NT2/D1 (cell line): ENCODE measurements at places on chromosomes 5 and 9.

GRCh38 chr5:115831163-115831768, 10.1 kb downstream of the ATG12 start:
- no peak for DNase-seq

GRCh38 chr5:172905346-172906140, 53.7 kb upstream of the RPL26L1 start:
- DNase-seq = no peak

- no peak for DNase-seq
Measured at GRCh38 chr9:131889437-131890251, 149.8 kb upstream of the RAPGEF1 start.

GRCh38 chr9:70085241-70085640, 41.6 kb downstream of the MAMDC2 start:
- DNase-seq = no peak

- no peak for DNase-seq
Measured at GRCh38 chr9:88481933-88482332, 53.0 kb upstream of the NXNL2 start.

DNA sequence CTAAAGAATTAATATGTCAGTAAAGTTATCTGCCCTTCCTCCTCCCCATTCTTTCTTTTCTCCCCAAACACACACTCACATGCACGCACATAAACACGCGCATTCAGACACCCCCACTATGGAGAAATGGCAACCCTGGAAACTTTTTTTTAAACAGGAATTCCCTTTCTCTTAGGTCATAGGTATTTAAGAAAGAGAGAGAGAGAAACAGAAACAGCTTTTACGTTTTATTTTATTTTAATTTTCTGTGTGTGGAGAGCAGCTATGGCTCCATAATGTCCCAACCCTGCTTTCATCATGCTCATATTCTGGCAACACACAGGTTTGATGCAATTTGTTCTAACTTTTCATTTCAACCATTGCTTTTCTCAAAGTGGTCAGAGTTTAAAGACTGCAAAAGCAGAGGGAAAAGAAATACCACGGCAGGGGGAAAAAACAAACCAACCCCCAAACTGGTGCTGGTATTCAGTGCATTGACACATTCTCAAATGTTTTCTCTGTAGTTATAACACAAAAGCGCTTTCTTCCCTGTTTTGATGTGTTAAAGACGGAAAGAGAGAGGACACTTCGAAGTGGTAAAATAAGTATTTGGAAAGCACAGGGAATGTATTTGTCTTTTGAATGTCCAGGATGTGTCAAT, 126.0 kb upstream of the TMEM161B start:
- DNase-seq = no peak

GRCh38 chr5:176485176-176485575, 37.0 kb downstream of the FAF2 start:
- no peak for DNase-seq

DNA sequence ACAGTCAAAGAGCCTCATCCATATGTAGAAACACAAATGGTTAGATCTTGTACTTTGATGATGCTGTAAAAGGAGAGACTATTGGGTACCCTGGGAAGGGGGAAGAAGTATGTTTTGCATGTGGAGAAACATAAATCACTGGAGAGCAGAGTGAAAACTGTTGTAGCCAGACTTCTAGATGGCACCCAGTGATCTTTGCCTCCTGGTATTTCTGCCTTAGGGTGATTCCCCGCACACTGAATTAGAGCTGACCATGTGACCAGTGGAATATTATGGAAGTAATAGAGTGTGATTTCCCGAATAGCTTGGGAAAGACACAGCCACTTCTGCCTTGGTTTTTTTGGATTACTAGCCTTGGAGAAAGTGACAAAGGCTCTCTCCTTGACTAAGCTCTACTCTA, 174.3 kb downstream of the LPAR1 start:
- no peak for DNase-seq

DNA sequence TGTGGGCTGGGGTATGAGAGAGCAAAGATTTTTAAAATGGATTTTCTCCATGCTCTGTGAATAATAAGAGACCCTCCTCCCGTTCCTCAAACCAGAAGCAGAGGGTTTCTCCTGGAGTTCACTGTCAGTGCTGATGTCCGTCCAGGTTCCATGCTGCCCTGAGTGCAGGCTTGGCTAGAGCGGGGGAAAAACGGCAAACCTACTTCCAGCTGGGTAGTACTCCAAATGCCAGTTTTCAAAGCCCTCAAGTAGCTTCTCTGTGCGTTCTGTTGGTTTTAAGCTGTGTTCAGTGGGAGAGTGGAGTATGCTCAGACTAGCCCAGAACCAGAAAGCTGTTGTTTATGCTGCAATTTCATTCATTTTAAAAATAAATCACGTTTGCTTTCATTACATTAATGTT, 40.3 kb downstream of the RASGEF1C start:
- DNase-seq = no peak

DNA sequence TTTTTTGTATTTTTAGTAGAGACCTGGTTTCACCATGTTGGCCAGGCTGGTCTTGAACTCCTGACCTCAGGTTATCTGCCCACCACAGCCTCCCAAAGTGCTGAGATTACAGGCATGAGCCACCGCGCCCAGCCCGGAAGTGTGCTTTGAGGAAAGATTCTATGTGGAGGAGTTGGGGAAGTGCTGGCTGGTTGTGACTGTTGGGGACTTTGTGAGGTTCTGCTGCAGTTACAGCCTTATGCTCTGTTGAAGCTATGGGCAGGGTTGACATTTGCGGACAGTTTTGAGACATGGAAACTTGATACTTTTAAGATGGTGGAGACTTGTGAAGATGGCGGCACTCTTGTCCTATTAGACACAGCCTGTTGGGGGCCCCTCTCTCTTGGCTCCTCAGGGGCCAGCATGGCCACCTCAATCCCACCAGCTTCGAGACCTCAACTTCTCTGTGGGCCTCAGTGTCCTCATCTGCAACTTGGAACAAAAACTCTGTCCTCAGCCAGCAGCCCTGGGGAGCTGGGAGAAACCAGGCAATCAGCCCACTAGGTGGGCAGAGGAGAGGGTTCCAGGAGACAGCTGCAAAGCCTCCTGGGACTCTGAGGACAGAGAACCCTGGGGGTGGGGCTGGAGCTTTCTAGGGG, 24.9 kb downstream of the C9orf50 start:
- no peak for DNase-seq

GRCh38 chr5:150167908-150168307, 1.3 kb downstream of the CDX1 start:
- DNase-seq = no peak

DNA sequence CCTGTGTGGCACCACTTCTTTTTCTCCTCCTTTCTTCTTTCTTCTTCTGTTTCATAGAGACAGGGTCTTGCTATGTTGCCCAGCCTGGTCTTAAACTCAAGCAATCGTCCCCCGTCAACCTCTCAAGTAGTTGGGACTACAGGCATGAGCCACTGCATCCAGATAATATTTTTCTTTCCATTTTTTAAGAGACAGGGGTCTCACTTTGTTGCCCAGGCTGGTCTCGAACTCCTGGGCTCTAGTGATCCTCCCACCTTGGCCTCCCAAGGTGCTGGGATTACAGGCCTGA, 47.4 kb upstream of the IER5L start:
- no peak for DNase-seq

DNA sequence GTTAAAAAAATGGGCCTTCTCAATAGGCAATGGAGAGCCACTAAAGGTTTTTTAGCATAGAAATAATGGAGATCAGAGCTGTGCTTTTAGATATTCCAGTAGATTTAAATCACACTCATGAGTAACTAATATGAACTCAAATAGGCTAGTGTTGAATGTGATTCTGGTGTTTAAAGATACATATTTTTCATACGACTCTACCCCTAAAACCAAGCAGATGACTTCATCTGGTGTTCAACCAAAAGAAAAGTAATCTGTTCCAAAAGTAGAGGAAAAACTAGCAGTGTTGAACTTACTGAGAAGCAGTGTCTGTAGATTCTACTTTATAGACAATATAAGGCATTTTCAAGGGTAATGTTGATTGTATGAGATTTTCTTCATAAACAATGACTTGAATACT, 138.1 kb downstream of the TSSK1B start:
- DNase-seq = no peak

DNA sequence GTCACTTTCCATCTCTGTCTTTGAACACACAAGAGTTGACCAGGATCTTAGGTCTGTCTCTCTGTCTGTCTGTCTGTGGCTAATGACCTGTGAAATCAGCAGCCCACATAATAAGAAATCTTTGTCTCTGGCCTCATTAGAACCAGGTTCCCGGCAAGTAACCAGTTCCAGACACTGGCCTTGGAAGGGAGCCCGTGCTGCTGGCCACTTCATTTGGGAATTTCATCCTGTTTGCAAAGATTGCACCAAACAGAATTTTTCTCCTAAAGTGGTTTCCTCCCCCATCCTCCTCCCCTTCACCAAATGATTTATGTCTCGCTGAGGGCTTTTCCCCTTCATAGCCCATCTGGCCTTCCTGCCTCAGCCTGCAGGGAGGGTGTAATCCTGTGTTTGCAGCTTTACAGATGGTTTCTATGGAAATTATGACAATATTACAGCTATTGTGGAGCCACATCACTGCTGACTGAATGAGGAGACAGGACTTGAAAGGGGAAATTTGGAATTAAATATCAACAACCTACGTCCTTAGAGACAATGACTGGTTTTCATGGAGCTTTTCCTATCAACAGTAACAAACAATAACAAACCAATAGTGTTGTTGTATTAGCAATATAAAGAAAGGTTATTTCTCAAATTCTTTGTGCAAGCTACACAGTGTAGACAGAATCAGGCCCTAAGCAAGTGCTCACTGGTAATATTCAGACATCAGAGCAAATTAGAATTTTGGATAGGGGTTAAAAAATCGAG, 25.7 kb downstream of the DPYSL3 start:
- DNase-seq = no peak

GRCh38 chr5:102589661-102590060, 90.9 kb upstream of the SLCO6A1 start:
- DNase-seq = no peak

- DNase-seq = no peak
Measured at GRCh38 chr9:14497476-14497875, 183.5 kb upstream of the NFIB start.

DNA sequence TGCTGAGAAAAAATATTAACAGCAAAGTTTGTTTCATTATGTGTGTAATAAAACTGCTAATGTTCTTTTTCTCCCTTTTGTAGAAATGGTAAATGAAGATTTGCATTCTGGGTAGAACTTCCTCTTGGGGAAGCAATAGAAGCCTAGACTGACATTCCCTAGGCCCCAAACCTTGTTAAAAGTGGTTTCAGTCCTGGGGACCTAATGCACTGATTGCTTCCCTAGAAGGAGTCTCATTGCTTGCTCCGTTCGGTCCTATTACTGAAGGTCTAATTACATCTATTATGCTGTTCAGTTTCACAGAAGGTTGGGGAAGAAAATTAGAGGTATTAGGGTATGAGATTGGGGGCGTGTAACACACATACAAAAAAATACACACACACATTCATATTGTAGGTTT, 893.8 kb downstream of the TLE4 start:
- no peak for DNase-seq

- no peak for DNase-seq
Measured at GRCh38 chr9:93642961-93643360, 66.6 kb downstream of the PHF2 start.

- no peak for DNase-seq
Measured at GRCh38 chr5:16095612-16096011, 84.0 kb downstream of the MARCHF11 start.

- DNase-seq = no peak
Measured at GRCh38 chr9:2385746-2386145, 235.8 kb upstream of the VLDLR start.

- DNase-seq = no peak
Measured at GRCh38 chr9:115810166-115810565, 343.4 kb upstream of the PAPPA start.

DNA sequence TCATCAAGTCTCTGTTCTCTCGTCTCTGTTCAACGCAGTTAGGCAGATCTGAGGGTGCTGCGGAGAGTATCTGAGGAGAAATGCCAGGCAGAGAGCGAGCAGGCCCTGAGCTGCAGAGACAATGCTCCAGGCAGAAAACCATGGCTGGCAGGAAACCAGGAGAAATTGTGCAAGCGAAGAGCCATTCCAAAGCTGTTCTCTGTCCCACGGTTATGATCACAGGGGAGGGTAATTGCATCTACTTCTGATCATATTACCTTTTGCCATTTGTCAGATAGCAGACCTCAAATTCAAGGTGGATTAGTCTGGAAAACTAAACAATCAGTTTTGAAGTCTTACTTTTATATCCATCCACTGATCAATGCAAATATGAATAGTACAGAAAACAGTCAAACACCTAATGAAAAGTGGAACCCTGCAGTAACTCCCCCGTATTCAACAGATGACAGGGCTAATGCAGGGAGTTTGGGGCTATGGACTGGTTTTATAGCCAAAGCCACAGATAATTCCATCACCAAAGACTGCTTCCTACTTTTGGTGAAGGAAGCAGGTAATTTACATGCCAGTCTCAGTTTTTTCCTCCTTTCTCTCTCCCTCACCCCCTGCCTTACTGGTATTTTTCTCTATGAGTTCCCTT, 228.0 kb downstream of the DCP2 start:
- DNase-seq = no peak

- no peak for DNase-seq
Measured at GRCh38 chr5:141646026-141646425, 5.2 kb downstream of the FCHSD1 start.

DNA sequence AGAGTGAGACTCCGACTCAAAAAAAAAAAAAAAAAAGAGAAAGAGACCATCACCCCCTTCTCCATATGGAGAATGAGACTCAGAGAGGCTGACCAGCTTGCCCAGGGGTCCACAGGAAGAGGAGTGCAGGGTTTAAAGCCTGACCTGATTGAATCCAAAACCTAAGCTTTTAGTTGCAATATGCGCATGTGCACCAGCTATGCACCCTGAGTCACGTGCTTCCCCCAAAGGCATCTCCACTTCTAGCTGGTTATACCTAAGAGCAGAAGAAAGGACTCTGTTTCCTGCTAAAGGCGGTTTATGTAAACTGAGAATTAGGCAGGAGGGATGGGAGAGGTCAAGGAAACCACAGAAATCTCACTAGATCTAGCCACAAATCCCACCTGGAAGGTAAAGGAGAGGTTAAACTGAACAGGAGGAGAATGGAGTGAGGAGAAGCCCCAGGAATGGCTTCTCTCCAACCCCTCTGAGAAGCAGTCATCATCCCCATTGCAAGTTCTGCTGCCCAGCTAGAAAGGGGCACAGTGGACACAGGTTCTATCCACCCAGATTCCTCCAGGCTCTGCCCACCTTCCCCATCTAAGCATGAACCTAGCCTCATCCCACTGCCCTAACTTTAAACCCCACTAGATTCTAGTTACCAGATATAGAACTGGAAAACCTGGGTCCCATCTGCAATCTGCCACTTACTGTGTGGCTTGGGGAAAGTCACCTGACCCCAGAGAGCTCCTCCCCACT, 171.3 kb downstream of the ACTL7B start:
- DNase-seq = no peak

DNA sequence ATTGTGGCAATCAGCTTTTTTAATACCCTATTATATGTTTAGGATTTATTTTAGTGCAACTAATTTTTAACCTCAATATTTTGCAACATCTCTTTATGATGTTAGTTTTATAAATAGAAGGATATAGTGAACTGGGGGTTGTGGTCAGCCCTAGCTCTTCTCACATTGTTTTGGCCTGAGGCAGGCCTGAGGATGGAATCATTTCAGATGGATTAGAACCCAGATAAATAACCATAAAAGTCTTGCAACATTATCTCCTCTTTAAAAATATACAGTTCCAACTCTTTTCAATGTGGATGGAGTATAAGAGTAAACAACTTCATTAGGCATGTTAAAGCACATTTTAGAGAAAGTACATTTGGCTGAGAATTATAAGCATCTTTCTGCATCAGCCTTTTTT, 522.7 kb downstream of the NR2F1-AS1 start:
- no peak for DNase-seq
